ENCODE measurements at places on chromosomes 11 and 22. TPM values are rescaled to one million over a fixed set of nuclear protein-coding genes. Genes with fewer than 3 reads are reported as not detected.
A peak's percentile ranks its signal among the peaks of the same experiment; 100 is the strongest.

GRCh38 chr11:3167143-3168119, 2.3 kb upstream of the OSBPL5 start:
- DNase-seq = peak; percentile 42

TSPAN18 gene
- 5.8 TPM for total RNA-seq

GRCh38 chr22:37781434-37782059, 26.2 kb upstream of the GCAT start:
- DNase-seq = peak; percentile 94

OOSP4A gene
- not detected for total RNA-seq

Measured in osteoblast (primary cell).